ENCODE measurements at places on chromosomes 16 and 17.
A peak's percentile ranks its signal among the peaks of the same experiment; 100 is the strongest.

DNA sequence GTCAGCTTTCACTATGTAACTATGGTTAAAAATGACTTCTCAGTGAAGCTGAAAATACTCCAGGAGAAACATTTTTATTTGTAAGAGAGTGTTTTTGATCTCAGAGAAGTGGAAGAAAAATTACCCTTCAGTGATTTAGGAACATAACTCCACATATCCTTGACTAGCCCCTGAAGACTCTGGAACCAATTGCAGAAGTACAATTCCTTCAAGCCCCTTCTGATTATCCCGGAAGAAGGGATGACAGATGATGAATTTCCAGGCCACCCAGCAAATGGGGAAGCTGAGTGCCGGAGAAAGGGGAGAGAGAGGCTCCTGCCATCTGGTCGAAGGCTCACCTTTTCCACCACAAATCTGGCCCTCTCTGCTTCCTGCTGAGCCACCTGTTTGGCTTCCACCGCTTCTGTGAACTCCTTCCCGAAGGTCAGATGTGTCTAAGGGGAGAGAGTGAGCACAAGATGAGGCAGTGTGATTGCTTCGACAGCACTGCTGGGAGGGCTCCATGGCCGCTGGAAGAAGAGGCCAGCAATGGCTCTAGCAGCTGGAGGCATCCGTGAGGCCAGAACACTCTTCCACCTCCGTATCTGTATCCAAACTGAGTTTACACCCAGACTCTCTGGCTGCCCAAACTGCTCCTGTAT is 8.1 kb downstream of the PHB1 start:
- DNase-seq, result no peak

DNA sequence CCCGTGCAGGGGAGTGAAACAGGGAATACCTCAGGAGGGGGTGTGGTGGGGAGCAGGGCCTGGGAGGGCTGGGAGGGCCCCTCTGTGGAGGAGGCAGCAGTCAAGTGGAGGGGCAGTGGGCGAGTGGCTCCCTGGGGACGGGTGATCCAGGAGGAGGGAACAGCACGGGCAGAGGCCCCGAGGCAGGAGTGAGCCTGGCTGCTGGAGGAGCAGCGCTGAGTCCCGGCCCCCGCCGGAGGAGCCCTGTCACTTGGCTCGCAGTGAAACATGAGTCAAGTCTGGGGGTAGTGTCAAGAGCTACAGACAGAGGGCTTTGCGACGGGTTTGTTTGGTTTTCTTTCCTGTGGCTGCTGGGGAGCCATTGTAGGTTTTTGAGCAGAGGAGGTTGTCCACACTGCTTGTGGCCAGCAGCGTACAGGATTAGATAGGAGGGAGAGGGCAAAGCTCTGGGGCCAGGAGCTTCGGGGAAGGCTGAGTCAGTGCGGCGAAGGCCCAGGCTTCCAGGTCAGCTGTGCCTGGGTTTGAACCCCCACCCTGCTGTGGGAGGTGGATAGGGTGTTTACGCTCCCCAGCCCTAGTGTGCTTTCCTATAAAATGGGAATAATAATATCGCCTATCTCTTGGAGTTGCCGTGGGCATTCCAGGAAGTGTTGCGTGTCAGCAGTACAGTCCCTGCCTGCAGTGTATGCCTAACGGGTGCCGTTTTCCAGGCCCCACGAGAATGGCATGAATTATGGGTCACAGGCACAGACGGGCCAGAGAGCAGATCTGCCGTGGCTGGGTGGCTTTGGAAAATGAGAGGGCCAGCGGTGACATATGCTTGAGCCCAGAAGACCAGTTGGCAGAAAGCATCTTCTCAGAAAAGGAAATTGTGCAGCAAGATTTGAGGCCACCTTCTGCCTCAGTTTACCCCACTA is 115.9 kb upstream of the CIBAR2 start:
- DNase-seq, result no peak

DNA sequence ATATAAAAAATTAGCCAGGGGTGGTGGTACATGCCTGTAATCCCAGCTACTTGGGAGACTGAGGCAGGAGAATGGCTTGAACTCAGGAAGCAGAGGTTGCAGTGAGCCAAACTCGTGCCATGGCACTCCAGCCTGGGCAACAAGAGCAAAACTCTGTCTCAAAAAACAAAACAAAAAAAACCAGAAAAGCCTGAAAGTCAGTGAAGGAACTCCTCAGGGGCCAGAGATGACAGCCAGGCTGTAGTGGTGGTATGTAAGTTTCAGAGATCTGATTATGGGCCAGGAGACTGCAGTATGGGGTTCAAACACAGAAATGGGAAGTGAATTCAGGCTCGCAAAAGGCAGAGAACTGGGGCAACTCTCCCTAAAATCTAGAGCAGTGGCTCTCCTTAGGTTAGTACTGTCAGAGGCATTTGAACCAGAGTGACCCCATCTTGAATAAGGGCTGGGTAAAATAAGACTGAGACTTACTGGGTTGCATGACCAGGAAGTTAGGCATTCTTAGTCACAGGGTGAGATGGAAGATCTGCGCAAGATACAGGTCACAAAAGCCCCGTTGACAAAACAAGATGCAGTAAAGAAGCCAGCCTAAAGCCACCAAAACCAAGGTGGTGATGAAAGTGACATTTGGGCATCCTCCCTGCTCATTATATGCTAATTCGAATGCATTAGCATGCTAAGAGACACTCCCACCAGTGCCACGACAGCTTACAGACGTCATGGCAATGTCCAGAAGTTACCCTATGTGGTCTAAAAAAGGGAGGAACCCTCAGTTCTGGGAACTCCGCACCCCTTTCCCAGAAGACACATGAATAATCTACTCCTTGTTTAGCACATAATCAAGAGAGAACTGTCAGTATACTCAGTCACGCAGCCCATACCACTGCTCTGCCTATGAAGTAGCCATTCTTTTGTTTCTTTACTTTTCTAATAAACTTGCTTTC is 120.2 kb upstream of the XYLT1 start:
- no peak for DNase-seq

DNA sequence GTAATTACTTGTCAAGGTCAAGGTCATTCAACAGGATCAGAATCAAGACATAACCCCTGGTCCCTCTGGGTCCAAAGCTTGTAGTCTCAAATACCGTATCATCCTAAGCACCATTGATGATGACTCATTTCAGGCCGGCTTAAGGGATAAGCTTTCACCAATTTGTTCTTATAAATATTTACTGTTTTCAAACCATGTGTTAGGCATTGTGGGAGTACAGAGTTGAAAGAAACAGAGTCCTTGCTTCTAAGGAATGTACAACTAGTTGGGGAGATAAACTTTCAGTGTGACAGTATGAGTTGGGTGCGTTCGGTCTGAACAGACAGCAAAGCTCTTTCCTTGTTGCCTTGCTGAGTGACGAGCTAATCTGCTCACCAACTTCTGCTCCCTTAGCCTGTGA is 183.5 kb upstream of the MAF start:
- DNase-seq, result no peak

DNA sequence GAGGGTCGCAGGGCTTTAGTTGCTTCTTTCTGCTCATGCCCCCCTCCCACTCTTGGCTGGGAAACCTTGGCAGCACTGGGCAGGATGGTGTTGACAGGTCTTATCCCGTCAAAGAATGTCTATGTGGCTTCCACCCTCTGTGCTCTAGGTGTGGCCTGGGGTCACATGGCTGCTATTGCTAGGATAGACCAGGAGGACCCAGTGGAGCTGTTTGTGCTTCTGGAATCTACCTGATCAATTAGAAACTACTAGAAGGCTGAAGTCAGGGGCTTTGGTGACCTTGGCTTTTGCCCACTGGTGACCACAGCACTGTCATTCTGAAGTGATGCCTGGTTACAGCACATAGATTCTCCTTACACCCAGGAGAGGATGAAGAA is 105.8 kb downstream of the CMIP start:
- no peak for DNase-seq

- DNase-seq, result no peak
Measured at GRCh38 chr17:250487-251300, 69.2 kb upstream of the DOC2B start.

- DNase-seq, result no peak
Measured at GRCh38 chr17:16938496-16939207, 33.3 kb downstream of the TNFRSF13B start.

GRCh38 chr16:80852261-80852872 is 48.0 kb upstream of the CDYL2 start:
- DNase-seq, result no peak

- peak; percentile 76 for DNase-seq
Measured at GRCh38 chr17:14330492-14330962, 29.6 kb downstream of the HS3ST3B1 start.

DNA sequence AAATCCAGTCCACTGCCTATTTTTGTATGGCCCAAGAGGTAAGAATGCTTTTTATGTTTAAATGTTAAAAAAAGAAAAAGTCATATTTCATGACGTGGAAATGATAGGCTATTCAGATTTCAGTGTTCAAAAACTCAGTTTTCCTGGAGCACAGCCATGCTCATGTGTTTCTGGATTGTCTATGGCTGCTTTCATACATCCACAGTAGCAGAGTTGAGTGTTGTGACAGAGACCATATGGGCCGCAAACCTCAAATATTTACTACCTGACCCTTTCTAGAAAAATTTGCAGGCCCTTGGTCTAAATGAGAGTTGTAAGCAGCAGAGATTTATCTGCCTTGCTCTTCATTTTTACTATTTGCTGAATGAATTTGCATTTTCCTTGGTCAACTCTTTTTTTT is 264.1 kb downstream of the CBLN1 start:
- peak; percentile 53 for DNase-seq

DNA sequence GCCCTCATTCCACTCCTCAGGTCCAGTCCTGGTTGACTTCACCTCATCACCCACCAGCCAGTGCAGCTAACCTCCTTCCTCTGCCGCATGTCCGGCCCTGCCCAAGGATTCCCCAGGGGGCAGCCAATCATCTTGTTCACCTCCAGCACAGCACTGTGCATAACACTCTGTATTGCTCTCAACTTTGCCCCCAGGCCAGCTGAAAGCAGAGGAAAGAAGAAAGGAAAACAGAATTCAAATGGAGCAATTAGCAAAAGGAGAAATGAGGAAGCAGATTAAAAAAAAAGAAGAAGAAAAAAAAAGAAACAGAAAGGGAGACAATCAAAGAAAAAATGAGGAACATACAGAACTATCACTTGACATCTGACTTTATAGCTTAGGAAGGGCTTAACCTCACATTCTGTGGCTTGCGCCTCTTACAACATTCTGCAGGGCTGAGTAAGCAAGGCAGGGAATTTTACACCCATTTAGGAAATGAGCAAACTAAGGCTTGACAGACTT is 26.1 kb downstream of the GAS7 start:
- no peak for DNase-seq

DNA sequence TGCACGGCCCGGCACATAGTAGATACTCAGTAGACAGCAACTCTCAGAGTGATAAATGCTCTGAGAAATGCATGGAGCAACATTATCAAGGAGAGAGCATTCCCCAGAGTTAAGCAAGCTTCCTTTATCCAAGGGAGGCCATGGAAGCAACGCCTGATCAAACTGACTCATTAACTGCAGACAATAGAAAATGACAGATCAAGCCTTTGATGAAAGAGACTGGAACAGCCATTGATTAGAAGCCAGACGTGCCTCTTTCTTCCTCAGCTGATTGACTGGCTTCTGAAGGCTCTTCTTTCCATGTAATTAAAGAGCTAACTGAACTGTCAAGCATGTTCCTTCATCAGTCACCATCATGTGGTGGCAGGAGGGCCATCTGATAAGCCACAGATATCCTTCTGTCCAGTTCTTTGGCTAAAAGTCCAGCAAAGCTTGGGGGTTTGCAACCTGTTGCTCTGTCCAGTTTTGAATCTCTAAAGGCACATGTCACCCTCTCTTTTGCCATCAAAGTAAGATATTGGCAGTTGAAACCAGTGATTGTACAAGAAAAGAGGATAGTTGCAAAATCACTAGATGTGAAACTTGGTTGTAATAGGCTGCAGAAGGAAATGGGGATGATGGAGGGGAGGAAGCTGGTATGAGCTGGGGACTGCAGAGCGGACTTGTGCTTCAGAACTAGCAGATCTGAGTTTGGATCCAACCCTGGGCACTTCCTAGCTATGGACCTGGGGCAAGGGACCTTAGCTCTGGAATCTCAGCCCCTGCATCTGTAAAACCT is 188.0 kb downstream of the HAPSTR1 start:
- DNase-seq, result no peak

DNA sequence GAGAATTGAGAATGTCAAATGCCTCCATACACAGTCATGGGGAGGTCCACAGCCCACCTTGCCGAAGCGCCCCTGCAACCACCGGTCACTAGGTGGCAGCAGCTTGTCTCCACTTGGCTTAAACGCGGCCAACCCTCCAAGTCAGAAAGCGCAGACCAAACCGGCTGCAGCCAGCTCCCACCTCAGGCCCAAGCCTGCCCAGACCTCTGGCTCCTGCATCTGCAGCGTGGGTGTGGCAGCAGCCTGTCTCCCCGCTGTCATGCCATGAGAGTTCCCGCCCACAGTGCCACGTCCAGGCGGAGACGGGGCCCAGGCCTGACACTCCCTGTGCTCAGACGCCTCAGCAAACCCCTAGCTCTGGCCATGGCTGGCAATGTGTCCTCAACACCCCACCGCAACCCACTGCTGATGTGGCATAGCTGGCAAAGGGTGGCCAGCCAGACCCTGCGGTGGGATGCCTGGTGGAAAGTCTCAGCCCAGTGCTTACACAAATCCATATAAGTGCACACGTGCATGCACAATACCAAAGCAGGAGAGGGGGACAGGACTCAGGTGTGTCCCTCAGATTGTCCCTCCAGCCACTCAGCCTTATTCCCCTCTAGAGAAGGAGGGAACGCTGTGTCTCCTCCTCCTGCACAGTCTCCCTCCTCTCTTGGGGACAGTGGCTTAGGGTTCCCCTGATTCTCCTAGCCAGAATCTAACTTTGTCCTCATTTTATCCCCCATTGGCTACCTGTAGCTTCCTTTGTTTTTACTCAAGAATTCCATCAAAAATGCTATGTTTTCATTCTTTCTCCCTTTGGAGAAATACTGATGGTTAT is 10.9 kb downstream of the COPZ2 start:
- peak; percentile 85 for DNase-seq

DNA sequence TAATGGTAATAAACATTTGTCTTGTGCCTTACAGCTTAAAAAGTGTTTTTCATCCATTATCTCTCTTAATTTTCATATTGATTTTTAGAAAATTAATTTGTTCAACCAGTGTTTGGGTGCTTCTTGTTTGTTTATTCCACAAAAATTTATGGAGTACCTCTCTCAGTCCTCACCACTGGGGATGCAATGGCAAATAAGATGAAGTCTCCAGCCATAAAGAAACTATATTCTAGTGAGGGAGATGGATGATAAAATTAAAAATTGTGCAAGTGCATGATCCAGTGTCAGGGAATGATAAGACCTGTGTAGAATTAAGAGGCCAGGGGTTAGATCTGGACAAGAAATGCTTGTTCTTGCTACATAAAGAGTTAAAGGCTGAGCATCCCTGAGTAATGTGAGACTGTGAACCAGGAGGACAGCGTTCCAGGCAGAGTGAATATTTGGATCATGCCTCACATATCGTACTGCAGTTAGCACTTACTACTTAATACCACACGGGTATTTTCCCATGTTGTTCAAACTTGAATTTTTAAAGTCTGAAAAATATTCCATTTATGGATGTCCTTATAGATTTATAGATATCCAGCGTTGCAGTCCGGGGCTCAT is 535.7 kb upstream of the HSBP1 start:
- no peak for DNase-seq

DNA sequence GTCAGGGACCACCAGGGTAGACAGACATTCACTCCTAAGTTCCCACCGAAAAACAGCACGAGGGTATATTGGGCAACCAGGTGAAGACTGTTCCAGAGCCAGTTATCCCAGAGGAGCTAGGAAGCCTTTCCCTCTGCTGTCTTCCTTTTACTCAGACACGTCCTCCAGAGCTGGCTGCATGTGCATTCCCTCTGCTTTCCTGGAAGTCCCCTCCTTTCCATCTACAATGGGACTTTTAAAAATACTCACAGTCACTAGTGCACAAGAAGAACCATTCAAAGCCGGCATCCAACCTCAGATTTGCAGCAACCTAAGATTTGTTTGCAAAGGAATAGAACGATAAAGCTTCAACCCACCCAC is 32.5 kb upstream of the CRISPLD2 start:
- DNase-seq, result no peak

Data from right lung (tissue), 10 donors.